Vagina (tissue), 2 donors: ENCODE measurements at places on chromosomes 1 and 21.

DNA sequence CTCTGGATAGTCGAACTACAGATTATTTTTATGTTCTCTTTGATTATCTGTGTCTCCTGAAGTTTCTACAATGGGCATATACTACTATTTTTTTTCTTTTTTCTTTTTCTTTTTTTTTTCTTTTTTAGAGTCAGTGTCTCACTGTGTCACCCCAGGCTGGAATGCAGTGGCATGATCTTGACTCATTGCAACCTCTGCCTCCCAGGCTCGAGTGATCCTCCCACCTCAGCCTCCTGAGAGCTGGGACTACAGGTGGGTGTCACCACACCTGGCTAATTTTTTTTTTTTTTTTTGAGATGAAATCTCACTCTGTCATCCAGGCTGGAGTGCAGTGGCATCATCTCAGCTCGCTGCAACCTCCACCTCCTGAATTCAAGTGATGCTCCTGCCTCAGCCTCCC is 250.7 kb upstream of the KAZN start:
- DNase-seq = no peak

GRCh38 chr1:34845131-34845901 is 14.2 kb downstream of the SMIM12 start:
- no peak for DNase-seq

GRCh38 chr1:183210681-183211080 is 24.6 kb downstream of the LAMC2 start:
- DNase-seq = no peak

DNA sequence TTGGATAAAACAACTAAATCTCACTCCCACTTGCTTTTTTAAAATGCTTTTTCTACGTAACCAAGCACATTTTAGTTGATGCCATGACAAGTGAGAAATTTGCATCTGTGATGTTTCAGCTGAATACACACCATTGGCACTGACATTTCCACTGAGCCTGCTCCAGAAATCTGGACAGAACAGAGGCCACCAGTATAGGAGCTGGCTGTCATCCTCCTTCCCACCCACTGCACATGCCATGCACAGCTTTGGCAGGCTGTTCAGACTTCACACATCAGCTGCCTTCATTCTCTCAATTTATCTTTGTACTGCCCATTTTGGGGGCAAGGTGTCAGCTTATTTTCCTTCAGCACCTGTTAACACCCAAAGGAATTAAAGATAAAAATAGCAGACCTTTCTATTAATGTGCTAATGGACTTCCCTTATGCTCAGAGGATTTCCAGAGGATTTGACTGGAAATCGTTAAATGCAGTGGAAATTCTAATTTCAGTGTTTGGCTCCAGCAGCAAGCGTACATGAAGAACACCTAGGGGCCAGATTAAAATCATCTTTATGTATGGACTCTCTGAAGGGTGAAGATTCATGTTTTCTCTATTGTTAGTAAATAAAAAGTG is 12.9 kb upstream of the PODN start:
- no peak for DNase-seq

DNA sequence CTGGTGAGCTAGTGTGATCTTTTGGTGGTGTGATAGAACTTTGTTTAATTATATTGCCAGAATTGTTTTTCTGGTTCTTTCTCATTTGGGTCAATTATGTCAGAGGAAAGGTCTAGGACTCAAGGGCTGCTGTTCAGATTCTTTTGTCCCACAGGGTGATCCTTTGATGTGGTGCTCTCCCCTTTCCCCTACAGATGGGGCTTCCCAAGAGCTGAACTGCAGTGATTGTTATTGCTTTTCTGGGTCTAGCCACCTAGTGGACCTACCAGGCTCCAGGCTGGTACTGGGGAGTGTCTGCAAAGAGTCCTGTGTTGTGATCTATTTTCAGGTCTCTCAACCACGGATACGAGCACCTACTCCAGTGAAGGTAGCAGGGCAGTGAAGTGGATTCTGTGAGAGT is 25.9 kb upstream of the CD84 start:
- DNase-seq = no peak

DNA sequence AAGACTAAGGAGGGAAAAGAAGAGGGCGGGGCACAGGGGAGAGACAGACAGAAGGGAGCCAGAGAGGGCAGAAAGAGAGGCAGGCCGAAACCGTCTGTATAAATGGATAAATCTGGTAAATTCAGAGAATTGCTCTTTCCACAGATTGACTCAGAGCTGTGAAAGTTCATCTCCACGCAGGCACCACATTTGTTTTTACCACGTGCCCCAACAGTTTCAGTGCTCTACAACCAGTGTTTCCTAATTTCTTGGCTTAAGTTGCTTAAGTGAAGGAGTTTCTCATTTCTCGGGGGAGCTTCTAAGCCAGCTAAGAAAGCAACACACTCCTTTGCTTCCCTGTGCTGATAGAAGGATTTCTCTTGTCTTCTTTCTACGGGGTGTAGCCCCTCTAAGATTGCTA is 87.1 kb downstream of the ENAH start:
- DNase-seq = no peak

DNA sequence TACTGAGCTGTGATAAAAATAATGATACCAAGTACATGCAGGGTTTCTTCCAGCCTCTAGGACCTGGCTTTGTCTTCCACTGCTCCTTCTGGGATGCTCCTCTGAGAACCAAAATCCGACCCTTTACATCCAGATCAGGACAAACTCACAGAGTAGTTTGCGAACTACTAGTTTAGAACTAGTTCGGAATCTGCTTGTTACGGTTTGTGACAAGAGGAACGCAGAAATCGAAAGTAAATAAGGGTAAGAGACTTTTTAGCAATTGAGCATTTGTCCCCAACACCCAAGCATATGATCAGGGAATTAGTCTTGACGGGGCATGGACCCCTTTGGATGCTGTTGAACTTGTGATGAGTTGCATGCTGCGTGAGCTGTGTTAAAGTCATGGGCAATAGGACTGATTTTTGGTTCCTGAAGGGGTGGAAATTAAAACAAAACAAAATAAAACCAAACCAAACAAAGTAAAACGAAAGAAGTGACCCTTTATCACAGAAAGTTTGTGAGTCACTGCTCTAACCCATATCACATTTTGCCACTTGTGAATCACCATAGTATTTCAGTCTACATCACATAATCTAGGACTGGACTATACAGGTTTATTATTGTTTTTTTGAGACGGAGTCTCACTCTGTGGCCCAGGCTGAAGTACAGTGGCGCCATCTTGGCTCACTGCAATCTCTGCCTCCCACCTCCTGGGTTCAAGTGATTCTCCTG is 35.7 kb upstream of the ERRFI1 start:
- no peak for DNase-seq

DNA sequence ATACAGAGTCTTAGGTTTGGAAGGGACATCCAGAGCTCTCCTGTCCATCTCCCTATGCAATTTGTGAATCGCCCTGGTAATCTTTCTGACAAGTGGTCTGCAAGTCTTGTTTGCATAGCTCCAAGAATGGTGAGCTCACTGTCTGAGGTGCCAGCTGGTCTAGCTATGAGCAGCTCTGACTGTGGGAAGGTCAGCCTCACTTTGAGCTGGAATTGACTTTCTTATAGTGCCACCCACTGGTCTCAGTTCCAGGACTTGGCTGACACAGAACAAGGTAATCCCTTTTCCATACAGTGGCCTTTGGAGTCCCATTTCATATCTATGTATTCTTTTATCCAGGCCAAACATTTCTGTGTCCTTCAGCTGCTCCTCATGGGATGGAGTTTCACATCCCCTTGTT is 95.6 kb upstream of the C8B start:
- no peak for DNase-seq

GRCh38 chr1:17852383-17852782 is 97.2 kb downstream of the ACTL8 start:
- no peak for DNase-seq

- no peak for DNase-seq
Observed at GRCh38 chr1:10762153-10762523, 34.3 kb downstream of the CASZ1 start.

- no peak for DNase-seq
Observed at GRCh38 chr1:197917805-197918651, 856 bp downstream of the LHX9 start.

- DNase-seq = no peak
Observed at GRCh38 chr1:22048351-22049192, 3.9 kb upstream of the CDC42 start.

GRCh38 chr1:198101716-198102453 is 54.9 kb upstream of the NEK7 start:
- DNase-seq = no peak

GRCh38 chr1:36383240-36383639 is 2.5 kb downstream of the STK40 start:
- DNase-seq = no peak

DNA sequence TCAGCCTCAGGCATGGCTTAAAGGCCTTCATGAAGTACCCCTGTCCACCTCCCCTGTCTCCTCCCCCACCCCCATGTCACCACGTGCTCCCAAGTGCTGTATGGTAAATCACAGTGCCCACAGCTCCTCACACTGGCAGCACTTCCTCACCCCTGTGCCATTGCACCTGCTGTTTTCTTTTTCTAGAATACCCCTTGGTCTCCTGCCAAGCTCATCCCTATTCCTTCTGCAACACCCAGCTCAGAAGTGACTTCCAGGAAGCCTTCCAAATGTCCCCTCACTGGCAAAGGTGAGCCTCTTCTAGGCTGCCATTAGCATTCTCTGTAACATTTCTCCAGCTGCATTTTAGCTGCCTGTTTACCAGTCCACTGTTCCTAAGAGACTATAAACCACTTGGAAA is 9.4 kb downstream of the AKNAD1 start:
- no peak for DNase-seq

DNA sequence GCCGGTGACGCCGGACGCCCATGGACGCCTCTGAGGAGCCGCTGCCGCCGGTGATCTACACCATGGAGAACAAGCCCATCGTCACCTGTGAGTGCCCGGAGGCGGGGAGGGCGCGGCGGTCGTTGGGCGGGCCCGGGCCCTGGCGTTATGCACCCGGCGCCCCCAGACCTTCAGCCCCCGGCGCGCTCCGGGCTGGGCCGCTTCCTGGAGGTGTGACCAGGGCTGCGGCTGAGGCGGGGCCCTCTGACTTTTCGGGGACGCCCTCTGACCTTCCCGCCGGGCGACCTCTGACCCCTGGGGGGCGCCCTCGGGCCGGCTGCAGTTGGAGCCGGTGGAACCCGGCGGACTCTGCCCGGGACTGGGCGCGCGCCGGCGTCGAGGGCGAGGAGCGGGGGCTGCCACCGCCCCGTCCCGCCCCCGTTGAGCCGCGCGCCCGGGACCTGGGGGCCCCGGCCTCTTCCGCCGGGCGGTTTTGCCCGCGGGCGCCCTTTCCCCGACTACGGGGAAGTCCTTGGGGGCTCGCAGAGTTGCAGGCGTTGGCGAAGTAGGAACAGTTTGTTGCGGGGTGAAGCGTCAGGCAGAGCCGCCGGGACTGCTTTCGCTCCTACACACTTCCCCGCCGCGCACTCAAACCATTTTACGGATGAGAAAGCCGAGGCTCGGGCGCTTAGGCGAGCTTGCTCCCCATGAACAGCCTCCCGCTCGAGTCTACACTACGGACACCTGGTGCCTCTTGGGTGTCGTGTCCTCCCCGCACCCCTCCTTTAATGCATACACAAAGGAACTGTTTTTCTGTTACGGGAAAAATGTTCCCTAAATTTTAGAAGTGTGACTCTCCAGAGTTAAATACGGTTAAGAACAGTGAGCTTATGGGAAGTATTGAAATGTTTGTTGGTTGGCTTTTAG is 618 bp downstream of the TRAPPC10 start:
- no peak for DNase-seq

DNA sequence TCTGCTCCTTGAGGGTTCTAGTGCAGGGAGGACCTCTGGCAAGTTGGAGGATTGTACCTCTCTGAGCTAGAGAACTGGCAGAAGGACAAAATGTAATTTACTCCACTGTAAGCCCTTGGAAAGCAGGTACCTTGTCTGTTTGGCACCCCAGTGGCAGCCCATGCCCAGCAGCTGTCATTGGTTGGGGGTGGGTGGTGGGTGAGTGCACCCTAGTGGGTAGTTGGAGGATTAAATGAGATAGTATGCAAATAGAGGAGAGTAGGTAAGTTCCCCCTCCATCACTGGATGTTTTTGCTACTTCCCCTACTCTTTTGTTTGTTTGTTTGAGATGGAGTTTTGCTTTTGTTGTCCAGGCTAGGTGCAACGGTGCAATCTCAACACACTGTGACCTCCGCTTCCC is 69.8 kb downstream of the RYR2 start:
- DNase-seq = no peak

DNA sequence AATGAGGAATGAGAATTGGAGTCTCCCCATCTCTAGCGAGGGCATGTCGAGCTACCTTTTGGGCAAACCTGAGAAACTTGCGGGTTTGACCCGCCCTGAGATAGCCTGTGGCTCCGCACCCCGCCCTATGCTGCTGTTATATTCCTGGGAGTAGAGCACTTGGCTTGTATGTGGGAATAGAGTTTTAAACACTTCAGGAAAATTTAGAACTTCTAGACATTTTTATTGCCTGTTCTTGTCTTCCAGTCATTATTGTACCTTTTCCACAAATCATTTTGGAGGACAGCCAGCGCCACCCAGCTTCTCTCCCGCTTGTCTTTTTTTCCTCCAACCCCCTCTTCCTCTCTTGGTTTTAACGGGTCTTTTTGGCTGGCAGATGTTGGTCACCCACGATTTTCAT is 738 bp downstream of the GNPAT start:
- no peak for DNase-seq

GRCh38 chr1:34885405-34886247 is 26.1 kb upstream of the SMIM12 start:
- DNase-seq = no peak

DNA sequence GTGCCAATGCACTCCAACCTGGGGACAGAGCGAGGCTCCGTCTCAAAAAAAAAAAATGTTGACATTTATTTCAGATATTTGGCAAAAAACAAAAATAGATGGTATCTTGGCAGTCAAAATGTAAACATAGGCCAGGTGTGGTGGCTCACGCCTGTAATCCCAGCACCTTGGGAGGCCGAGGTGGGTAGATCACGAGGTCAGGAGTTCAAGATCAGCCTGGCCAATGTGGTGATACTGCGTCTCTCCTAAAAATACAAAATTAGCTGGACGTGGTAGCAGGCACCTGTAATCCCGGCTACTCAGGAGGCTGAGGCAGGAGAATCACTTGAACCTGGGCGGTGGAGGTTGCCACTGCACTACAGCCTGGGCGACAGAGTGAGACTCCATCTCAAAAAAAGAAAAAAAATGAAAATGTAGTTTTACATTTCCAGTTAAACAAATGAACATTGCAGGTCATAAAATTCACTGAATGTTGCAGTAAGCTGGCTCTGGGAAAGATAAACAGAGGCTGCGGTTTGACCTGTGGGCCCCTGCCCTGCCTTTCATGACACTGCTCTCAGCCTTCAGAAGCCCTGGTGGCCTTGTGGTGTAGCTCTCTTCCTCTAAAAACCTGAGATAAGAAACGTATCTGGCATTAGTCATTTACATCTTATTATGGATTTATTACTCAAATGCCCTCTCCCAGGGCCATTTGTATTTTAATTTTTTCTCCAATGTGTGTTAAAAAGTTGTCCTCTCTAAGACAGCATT is 12.2 kb upstream of the SLC44A3 start:
- no peak for DNase-seq
